ENCODE measurements at places on chromosomes 11 and 22.

- DNase-seq, result no peak
These were observed 29.9 kb upstream of the LRRC32 start for GRCh38 chr11:76700177-76701100.

GRCh38 chr22:30225220-30225927, 21.2 kb downstream of the LIF start:
- DNase-seq, result no peak

GRCh38 chr22:36292823-36293530, 40.0 kb downstream of the APOL1 start:
- no peak for DNase-seq

GRCh38 chr11:116948391-116948790, 111.0 kb upstream of the APOA1 start:
- DNase-seq, result no peak

DNA sequence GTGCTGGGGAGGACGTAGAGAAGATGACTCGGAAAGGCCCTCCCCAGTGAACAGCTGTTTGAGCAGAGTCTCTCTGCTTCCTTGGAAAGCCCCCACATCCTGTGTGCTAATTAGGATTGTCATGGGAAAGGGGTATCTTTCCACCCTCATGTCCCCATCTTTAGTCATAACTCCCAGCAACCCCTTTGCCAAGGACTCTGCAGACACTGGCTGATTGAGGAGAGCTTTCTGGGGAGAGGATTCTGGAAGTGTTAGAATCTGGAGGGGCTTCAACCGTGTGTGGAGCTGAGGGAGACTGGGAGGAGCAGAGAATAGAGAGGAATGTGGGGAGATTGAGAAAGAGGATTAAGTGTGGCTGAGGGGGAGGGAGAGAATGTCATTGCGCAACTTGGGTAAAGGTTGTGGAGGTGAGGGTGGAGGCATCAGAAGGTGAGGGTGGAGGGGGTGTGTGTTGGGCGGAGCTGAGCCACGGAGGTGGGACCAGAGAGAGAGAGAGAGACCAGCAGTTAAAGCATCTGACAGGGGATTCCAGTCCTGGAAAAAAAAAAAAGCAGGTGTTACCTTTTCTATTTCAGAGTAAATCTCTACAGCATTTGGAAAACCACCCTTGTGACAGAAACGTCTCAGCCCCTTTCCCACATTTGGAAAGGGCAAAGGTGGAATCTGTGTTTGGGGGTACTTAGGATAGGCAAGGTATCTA, 2.2 kb downstream of the DTX4 start:
- no peak for DNase-seq

GRCh38 chr11:78403781-78404180, 13.8 kb downstream of the GAB2 start:
- no peak for DNase-seq

GRCh38 chr11:69499186-69499917, 17.9 kb downstream of the LINC01488 start:
- no peak for DNase-seq

DNA sequence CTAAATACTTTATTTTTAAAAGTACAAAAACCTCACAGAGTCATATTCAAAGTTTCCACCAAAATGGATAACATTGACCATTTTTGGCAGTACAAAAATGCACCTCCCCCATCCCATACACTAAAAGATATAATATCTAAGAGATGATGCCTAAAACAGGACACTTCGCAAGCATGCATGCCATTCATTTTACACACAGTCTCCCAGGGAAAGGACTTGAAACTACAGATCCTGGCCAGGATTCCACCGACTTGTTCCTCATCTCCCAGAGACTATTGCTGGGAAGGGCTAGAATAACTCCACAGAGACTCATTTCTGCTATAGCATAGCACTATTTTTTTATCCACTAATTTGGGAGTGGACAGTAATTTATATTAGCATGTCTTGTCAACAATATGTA, 81.7 kb downstream of the MTNR1B start:
- DNase-seq, result no peak

- DNase-seq, result no peak
These were observed 74.1 kb downstream of the LRP5 start for GRCh38 chr11:68386331-68386978.

- DNase-seq, result no peak
These were observed 87.6 kb upstream of the BID start for GRCh38 chr22:17861909-17862308.

Data from DMS 273 treated with DMSO at 0.1 percent for 48 hours (cell line).